ENCODE measurements at places on chromosomes 11 and 22.

DNA sequence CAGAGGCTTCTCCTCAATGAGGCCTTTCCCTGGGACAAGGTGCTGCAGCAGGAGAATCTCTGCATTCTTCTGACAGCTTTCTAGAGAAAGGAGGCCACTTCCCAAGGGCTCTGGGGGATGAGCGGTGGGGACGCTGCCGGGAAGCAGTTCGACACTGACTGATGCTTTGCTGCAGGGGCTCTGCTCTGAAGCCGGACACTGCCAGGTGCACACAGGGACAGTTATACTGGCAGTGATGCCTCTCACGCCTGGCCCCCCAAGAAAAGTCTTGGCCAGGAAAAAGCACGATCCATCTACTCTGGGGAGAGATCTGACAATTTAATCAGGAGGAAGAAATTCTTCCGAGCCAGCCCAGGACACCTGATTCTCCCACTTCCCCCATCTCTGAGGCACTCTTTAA, 456.9 kb downstream of the OPCML start:
- DNase-seq: no peak

DNA sequence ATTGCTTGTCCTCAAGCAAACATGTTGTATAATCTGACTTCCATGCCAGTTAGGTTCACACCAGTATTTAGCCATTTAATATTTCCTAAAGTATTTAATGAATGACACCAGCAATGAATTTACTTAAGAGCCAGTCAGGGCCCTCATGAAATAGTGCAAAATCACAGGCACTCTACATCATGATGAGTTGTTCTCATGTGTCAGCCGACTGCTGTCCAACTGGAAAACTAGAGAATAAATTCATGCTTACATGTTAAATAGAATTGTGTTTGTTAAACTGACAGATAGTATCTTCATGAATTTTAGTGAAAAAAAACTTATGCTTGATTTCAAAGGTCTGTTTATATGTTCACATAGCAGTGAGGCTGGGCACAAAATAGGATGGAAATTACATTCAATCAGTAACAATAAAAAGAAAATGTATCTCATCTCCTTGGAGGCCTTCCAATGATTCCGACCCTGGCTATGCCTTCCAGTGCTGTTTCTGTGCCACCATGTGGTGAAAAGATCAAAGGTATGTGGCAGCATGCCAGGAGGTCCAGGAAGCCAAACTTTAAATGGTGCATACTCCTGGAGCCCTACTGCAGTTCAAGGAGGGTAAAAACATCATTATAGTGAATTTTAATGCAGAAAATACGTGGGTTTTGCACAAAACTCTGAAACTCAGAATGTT, 45.2 kb downstream of the CTSC start:
- DNase-seq: no peak

DNA sequence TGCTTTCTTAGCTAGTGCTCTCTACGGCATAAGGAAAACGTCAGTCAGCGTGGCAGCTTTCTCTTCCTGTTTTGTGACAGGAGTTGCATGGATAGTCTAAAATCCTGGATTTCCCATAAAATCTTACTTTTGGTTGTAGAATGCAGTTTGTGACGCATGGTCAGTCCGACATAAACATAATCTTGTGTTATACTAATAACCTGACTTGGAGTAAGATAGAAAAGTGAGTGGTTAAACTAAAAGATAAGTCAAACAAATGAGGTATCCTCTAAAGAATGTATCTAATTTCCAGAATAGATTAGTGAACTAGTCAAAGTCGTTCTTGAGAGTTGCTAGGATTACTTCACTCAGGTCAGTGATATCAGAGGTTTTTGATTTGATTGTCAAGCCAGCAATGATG, 157.6 kb downstream of the PGR start:
- no peak for DNase-seq

- no peak for DNase-seq
These were observed 11.5 kb upstream of the IGSF9B start for GRCh38 chr11:133968300-133968699.

GRCh38 chr11:34926101-34926830, 9.8 kb downstream of the PDHX start:
- peak; percentile 34 for DNase-seq

GRCh38 chr11:123425367-123425766, 4.7 kb upstream of the GRAMD1B start:
- no peak for DNase-seq

- DNase-seq: no peak
These were observed 6.7 kb upstream of the CYTH4 start for GRCh38 chr22:37275622-37276021.

- no peak for DNase-seq
These were observed 11.4 kb upstream of the WNT11 start for GRCh38 chr11:76217653-76218160.

DNA sequence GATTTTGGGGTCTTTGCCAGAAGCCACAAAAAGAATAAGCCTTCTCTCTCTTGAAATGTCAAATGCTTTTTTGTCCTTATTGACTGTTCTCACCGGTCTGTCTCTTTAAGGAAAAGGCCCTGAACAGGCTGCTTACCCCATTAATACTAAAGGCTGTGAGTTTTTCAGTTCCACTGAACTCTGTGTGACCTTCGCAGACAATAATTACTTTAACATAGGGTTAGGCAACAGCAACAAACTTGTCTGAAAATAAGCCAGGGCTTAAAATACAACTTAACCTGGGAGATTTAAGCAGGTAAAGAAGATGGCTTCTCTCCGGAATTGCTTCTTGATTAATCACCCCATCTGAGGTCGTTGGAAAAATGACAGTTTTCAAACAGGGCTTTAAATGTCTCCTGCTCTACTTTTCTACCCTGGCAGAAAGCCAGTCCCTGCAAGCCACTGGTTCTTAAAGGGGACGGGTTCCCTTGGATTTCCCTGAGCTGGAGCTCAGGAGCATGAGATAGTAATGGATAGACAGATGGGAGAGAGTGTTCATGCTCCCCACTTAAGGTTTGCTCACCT, 69.4 kb downstream of the ARL14EP start:
- DNase-seq: no peak

DNA sequence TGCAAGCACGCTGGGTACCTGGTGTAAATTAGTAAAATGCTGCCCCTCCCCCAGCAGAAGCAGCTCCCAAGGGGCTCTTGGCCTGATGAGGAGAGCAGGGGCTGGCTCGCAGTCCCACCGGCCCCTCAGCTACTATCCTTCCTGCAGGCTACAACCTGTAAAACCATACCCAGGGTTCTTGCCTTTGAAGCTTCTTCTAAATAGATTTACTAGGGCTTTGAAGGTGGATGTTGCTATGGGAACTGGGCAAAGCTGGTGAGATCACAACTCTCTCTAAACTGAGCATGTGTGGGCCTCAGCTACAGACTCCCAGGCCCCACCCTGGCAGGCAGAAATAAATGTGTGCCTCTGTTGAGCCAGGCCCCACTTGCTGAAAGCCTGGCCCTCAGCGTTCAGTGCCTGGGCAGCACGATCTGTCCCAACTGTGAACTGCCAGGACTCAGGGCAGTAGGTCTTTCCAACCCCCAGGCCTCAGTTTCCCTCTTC, 18.5 kb downstream of the CD5 start:
- DNase-seq: no peak

- no peak for DNase-seq
These were observed 67.9 kb upstream of the BLID start for GRCh38 chr11:122183933-122184332.

GRCh38 chr11:68756171-68756766, 4.9 kb upstream of the TESMIN start:
- DNase-seq: no peak

GRCh38 chr11:12420706-12421105, 43.3 kb downstream of the PARVA start:
- DNase-seq: no peak

DNA sequence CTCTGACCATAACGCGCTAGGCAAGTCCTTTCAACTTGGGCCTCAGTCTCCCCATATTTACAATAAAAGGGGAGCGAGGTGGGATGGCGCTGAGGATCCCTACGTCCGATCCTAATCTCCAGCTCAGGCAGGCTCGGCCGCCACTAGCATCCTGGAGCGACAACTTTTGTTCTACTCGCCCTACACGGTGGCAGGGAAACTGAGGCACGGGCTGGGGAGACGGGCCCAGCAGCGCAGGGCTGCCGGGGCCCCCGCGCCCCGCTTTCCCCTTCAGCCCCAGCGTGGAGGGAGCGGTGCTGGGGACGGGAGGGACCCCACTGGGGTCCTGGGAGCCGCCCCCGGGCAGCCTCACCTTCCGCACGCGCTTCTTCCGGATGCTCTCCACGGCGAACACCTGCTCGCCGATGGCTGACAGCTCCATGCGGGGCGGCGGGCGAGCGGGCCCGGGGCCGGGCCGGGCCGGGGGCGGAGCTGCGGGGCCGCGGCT, 413 bp downstream of the CBX7 start:
- DNase-seq: no peak

- DNase-seq: peak; percentile 78
These were observed 41.4 kb downstream of the DKK3 start for GRCh38 chr11:11966826-11967668.

GRCh38 chr11:125345421-125346178, 150.5 kb downstream of the FEZ1 start:
- DNase-seq: peak; percentile 68

- no peak for DNase-seq
These were observed 23.5 kb upstream of the BLID start for GRCh38 chr11:122139595-122139866.

GRCh38 chr11:11032066-11032465, 174.2 kb upstream of the ZBED5 start:
- no peak for DNase-seq

DNA sequence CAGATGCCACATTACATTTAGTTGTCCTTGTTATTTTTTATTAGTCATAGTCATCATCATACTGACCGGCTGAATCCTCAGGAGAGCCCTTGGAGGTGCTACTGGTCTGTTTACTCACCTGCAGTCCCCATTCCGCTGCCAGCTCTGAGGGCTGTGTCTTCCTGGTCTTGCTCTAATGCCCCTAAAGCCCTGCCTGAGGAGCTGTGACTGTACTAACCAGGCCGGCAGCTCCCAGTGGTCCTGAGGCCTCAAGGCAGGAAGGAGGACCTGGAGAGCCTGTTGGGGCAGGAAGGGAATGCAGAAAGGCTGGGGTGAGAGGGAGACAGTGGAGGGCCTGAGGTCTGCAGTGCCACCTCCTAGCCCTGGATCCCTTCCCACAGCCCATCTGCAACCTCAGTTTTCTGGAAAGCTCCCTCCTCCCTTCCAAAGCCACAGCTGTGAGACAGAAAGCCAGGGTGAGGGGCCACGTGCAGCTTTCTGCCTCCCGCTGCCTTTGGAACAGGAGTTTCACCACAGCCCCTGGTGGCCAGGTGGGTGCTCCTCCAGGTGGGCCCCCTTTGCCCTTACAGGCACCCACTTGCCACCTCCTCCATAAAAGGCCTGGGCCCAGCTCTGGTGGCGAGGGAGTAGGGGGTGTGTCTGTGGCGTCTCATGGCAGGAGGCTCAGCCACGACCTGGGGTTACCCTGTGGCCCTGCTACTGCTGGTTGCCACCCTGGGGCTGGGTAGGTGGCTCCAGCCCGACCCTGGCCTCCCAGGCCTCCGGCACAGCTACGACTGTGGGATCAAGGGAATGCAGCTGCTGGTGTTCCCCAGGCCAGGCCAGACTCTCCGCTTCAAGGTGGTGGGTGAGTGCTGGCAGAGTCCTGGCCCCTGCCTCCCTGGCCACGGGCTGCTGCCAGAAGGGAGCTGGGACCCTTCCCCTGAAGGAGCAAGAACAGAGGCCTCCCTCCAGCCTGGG, at the start of gene ZP1:
ZP1 (plus strand) TSS at position 632 of the 960 bp plus-strand sequence; CDS start at position 652, 20 bp downstream.
- no peak for DNase-seq

DNA sequence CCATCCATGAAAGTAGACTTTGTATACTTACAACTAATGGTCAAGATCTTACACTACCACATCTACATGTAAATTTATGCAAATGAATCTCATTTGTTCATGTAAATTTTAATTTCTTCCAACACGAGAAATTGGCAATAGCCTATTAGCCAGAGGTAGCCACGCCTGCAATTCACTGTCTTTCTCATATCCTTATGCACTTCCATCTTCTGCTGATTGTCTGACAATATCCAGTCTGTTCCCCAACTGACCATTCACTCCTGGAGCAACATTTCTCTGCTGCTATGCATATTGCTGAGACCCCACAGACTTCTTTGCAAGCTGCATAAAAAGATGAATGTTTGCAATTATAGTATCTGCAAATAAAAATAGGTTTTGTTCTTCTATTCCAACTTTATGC, 2.5 kb downstream of the NNMT start:
- no peak for DNase-seq

DNA sequence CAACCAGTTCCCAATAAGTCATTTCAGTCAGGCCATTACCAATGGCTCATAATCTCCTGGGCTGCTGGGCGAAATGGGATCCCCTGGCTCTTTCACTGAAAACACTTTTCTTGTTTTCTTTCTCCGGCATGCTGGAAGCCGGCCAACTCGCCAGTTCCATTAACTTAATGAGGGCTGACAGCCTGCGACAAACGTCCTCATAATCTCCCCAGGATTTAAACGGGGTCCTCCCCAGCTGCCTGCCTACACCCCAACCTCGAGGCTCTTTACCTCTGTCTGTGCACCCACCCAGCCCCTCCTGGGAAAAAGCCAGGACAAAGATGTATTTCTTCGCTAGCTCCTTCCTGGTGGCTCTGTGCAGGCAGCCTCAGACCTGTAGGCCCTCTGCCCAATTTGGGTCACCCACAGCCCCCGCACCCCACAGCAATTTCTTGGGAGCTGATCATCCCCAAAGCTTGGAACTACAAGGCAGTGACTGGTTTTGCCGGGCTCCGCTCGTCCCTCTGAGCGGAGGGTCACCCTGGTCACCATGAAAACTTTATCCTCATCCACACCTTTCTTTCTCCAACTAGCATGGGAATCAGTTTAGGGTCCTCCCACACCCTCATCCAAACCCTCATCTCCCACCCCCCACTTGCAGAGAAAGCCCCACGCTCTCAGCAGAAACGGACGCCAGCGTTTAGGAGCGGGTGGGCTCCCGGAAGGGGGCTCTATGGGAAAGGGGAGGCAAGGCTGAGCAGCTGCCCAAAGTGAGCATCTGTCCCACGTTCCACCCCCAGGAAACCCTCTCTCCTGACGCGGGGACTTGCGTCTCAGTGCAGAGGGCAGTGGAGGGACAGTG, 51.1 kb upstream of the KCNQ1OT1 start:
- no peak for DNase-seq

DNA sequence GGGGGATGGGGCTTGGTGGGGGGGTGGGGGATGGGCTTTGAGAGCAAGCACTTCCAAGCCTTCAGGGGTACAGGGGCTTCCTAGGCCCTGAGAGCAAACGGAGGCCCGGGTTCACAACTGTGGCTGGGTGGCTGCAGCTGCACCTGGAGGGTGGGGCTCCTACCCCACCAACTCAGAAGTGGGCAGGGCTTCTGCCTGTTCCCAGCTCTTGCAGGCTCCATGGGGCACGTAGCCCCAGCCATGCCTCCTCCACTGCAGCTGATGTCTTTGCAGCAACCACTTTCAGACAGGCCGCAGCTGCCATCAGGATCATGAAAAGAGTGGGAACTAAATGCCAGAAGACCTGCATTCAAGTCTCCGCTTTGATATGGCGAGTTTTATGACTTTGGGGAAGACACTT, 464.3 kb downstream of the NELL1 start:
- DNase-seq: no peak

GRCh38 chr11:99535406-99535805, 514.7 kb downstream of the CNTN5 start:
- no peak for DNase-seq
